Retinal pigment epithelial cell (primary cell): ENCODE measurements at places on chromosomes 11 and 22.
A peak's percentile ranks its signal among the peaks of the same experiment; 100 is the strongest.

- peak; percentile 72 for DNase-seq
Observed at GRCh38 chr22:44309137-44309536, 3.6 kb downstream of the SHISAL1 start.

GRCh38 chr11:128725630-128726319 is 31.9 kb downstream of the FLI1 start:
- DNase-seq, result no peak

- DNase-seq, result no peak
Observed at GRCh38 chr11:109016724-109017123, 351.9 kb downstream of the DDX10 start.

DNA sequence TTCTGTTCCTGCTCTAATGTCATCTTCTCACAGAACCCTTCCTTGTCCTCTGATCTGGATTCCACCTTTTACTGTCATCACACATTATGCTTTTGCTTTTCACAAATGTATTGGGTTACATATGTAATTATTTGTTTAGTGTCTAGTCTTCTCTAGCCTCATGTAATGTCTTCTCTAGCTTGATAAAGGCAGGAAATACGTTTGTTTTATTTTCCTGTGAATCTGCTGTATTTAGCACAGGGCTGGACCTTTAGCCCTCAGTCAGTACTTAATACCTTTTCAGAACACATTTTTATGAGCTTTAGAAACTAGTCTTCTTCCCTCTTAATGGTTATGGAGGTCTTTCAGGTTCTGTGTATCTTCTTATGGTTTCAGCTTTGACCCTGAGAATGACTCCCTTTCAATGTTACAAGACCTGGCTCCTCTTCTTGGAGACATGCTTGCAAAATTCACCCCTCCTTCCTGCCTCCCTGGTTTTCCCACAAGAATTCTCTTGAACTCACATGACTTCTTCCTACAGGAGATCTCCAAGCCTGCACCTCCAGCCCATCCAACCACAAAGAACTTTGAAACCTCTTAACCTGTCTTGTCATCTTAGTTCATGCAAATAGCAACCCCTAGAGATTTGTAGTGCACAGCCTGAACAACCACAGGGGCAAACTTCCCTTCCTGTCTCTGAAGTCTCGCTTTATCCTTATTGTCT is 132.7 kb upstream of the DDI1 start:
- DNase-seq, result no peak

GRCh38 chr11:62071408-62071807 is 52.4 kb upstream of the INCENP start:
- no peak for DNase-seq

GRCh38 chr22:40024201-40025061 is 29.7 kb downstream of the FAM83F start:
- no peak for DNase-seq

DNA sequence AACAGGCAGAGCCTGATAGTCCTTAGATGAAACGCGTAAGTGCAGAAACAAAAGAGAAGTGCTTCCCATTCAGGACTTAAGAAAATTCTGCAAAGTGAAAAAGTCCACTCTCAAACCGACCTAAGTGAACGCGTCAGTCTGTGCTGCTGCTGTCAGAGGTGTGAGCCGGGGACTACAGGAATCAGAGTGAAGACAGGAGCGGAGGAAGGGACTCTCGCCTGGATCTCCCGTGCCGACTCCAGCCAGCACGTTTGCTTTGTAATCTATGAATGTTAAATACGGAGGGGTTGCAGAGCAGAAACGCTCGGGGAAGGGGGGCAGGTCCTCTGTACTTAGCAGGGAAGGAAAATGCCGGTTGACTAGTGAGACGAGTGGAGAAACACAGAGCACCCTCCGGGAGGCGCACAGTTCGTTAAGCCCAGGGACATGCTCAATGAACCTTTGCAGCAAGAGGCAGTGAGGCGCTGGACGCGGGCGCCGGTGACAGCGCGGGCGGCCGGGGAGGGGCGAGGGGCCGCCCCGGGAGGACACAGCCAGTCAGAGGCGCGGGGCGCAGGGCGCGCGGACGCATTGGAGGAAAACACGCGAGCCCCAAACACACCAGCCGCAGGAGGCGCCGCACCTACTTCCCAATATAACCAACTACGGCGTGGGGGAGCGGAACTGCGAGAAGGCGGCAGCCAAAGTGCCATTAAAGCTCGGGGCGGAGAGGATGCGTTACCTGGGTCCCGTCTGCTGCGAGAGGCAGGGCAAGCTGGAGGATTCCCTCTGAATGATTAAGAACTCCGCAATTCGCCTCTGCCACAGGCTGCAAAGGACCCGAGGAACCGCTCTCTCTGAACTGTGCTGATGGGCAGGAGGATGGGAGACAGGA is at the start of gene CNTN5:
CNTN5 (plus strand) TSS at position 598 of the 874 bp plus-strand sequence.
- peak; percentile 34 for DNase-seq

DNA sequence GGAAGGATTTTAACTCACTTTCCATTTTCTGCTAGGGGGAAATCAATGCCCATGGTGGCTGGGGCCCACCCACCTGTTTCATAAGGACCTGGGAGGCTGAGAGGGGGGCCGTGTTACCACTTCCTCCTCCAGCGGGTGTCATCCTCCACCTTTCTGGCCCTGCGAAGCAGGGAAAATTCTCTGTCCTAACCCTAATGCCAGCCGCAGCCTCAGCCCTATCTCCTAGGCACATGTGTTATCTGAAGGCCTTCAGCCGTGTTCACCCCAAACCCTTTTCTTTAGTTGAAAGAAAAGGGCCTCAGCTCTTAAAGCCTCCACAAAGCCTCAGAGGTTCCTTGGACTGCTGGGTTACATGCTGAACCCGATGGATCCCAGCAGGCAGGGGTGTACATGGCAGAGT is 55.4 kb upstream of the NECTIN1 start:
- no peak for DNase-seq

DNA sequence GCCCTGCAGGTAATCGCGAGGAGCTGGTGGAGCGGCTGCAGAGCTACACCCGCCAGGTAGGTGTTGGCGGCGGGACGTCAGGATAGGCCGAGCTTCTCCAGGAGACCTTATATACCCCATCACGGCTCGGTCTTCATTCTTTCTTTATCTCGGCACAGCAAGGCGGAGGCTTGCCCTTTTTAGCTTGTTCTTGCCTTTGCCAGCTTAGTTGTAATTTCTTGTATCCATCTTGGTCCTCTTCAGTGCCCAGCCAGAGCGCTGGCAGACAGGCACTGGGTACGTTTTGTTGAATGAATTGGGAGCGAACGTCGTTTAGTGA is 459 bp downstream of the SF3B2 start:
- DNase-seq, result no peak

GRCh38 chr22:17783312-17783711 is 9.0 kb upstream of the BID start:
- DNase-seq, result no peak

- DNase-seq, result no peak
Observed at GRCh38 chr22:48092866-48093265, 1330.4 kb downstream of the TBC1D22A start.
